Cardiac muscle cell (in vitro differentiated cells and primary cell): ENCODE measurements at places on chromosomes 7 and 10. TPM values are rescaled to one million over a fixed set of nuclear protein-coding genes. Genes with fewer than 3 reads are reported as not detected.

Gene TYW1B
- 2.4 and 2.9 TPM in 2 replicates for total RNA-seq

DNA sequence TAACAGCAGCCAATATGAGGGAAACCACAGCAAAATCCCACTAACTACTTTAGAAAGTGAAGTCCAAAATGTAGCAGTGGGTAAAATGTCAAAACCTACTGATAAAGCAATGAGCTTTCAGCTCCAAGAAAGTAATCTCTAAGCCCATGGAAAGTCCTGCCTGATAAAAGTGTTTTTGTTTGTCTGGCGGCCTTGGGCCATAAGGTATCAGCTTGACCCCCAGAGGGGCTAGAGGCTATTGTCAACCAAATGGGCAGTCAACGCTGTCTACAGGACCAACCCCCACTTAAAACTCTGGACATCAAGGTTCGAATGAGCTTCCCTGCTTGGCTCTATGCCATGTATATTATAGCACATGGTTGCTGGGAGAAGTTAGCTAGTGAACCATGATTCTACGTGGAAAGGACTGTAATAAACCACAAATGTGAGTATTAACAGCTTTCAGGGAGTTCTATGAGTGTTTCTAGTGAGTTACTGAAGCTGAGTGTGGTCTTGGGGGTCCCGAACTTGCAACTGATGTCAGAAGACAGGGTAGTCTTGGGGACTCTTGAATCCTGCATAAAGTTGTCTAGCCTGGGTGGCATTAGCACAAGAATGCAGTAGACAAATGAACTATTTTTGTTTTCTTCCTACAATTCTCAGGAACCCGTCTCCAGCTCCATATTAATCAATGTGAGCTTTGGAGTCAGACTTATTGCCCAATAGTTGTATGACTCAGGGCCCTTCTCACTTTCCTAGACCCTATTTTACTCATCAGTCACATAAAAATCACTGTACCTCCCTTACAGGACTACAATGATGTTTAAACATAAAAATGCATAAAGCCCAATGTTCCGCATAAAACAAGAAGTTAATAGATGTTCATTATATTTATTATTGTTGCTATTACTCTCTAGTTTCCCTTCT is 164.9 kb downstream of the DGKI start:
- no peaks in the 10 kb centered on the region for H3K27me3 ChIP-seq
- peak; percentile 82 for DNase-seq
- no peak overlapping the region for H3K27ac ChIP-seq
- H3K4me1 ChIP-seq, result no peaks in the 10 kb centered on the region

Gene IFIT2
- not detected in 2 replicates for total RNA-seq

- H3K4me1 ChIP-seq, result peaks cover 19% of the 10 kb centered on the region
- no peak overlapping the region for H3K27ac ChIP-seq
- DNase-seq, result peak; percentile 95
Measured at GRCh38 chr10:75612904-75613684, 181.7 kb downstream of the LRMDA start.

Gene PFKP
- 639 and 805 TPM in 2 replicates for total RNA-seq

DNA sequence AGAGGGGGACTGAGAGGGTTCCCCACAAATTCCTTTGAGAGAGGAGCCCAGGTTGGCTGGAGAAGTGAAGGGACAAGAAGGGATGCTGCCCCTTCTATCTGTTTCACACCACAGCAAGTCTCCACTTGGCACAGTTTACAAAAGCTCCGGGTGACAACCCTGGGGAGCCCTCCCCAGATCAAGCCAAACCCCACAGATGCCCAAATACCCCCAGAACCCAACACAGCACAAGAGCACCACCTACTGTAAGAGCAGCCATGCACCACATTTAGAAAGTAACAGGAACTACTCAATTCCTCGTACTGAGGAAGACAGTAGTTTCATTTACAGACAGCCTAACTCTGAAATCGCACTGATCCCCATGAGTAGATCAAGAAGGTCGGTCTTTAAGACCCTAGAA is 67.8 kb upstream of the ATP6V0A4 start:
- H3K27ac ChIP-seq, result no peak overlapping the region
- peaks cover 31% of the 10 kb centered on the region for H3K36me3 ChIP-seq
- DNase-seq, result peak; percentile 17
- H3K27me3 ChIP-seq, result no peaks in the 10 kb centered on the region

- no peaks in the 10 kb centered on the region for H3K27me3 ChIP-seq
- no peak overlapping the region for H3K4me3 ChIP-seq
- no peaks in the 10 kb centered on the region for H3K36me3 ChIP-seq
- H3K4me1 ChIP-seq, result no peaks in the 10 kb centered on the region
- no peak for DNase-seq
Measured at GRCh38 chr7:12643644-12644043, 43.8 kb upstream of the ARL4A start.

DNA sequence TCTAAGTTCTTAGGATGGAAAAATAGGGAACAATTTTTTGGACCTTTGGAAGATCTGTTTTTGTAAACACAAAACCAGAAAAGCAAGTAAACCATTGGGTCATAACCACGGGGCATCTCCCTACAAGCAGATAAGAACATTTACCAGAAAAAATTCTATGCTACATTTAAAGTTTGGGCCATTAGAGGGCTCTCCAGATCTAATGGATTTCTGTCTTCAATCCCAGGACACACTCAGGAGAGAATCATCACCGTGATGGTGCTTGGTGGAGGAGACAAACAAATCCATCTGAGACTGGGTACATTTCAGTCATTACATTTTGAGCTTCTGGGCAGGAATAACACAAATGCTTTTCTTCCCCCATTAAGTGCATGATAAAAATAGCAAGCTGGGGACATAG is 178.4 kb upstream of the TARP start:
- H3K36me3 ChIP-seq, result no peaks in the 10 kb centered on the region
- no peaks in the 10 kb centered on the region for H3K4me1 ChIP-seq
- H3K27ac ChIP-seq, result no peak overlapping the region
- no peak overlapping the region for H3K4me3 ChIP-seq

DNA sequence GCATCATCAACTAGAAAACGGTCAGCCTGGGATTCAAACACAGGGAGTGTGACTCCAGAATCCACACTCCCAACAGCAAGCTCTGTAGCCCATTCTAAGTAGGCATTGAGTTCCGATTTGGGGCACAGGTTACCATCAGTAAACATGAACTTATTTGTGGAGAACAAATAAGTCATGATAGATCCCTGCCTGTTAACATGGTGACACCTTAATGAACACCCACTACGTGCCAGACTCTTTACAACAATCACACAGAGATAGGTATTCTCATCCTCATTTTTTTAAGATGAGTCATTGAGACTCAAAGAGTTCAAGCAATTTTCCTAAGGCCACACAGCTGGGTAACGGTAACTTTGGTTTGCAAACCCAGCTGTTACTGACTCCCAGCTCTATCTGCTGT is 91.5 kb downstream of the LYZL2 start:
- H3K27ac ChIP-seq, result no peak overlapping the region
- no peaks in the 10 kb centered on the region for H3K36me3 ChIP-seq
- DNase-seq, result no peak
- H3K4me1 ChIP-seq, result no peaks in the 10 kb centered on the region

DNA sequence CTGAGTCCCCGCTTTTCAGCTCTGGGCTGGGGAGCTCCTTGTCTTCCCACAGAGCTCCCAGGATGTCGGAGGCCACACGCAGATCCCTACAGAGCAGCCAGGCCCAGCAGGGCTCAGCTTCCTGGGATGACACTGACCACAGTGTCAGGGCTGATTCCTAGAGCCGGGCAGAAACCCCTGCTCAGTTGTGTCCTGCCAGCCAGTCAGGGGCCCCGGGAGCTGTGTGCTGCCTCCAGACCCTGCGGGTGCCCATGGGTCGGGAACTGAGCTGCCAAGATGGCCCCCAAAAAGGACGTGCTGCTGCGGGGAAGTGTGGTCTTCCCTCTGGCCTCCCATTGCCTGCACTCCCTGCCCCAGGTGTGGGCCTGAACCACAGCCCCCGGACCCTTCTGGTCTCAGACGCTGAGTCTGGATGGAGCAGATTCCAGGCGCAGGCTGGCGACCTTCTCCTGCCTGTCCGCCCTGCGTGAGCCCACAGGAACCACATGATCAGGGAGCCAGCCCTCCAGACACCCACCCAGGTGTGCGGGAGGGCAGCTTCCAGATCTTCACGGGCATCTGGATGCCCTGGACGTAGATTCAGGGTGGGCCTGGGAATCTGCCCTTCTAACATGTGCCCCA is 217.4 kb downstream of the MAD1L1 start:
- peaks cover 9% of the 10 kb centered on the region for H3K4me1 ChIP-seq
- no peak overlapping the region for H3K4me3 ChIP-seq
- H3K27ac ChIP-seq, result no peak overlapping the region
- H3K27me3 ChIP-seq, result no peaks in the 10 kb centered on the region
- no peak for DNase-seq

- DNase-seq, result no peak
- no peak overlapping the region for H3K27ac ChIP-seq
- no peaks in the 10 kb centered on the region for H3K36me3 ChIP-seq
- no peak overlapping the region for H3K4me3 ChIP-seq
- H3K27me3 ChIP-seq, result no peaks in the 10 kb centered on the region
Measured at GRCh38 chr10:80333983-80334382, 22.6 kb downstream of the DYDC1 start.

DNA sequence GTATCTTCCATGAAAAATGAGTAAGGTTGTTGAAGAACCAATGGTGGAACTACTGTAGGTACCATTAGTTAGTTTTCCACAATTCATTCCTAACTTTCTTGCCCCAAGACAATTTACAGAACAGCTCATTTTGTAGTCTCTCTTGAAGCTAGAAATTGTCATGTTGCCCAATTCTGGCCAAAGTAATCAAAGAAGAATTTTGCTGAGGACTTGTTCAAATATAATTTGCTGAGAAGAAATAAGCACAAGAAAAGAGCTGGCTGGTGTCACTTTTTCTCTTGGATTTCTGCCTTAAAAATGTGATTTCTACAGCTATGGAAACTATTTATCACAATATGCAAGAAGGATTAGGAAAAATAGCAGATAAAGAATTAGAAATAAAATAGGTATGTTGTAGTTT is 199.2 kb upstream of the SEMA3A start:
- no peaks in the 10 kb centered on the region for H3K27me3 ChIP-seq
- DNase-seq, result no peak
- H3K4me3 ChIP-seq, result no peak overlapping the region
- H3K27ac ChIP-seq, result no peak overlapping the region
- H3K4me1 ChIP-seq, result no peaks in the 10 kb centered on the region

GRCh38 chr10:122172361-122173008 is 98.6 kb upstream of the BTBD16 start:
- no peaks in the 10 kb centered on the region for H3K27me3 ChIP-seq
- H3K36me3 ChIP-seq, result no peaks in the 10 kb centered on the region
- no peak overlapping the region for H3K4me3 ChIP-seq
- H3K4me1 ChIP-seq, result peaks cover 28% of the 10 kb centered on the region

Gene TAS2R3
- total RNA-seq, result 1.7 TPM in 1 of 2 replicates, not detected in the other

DNA sequence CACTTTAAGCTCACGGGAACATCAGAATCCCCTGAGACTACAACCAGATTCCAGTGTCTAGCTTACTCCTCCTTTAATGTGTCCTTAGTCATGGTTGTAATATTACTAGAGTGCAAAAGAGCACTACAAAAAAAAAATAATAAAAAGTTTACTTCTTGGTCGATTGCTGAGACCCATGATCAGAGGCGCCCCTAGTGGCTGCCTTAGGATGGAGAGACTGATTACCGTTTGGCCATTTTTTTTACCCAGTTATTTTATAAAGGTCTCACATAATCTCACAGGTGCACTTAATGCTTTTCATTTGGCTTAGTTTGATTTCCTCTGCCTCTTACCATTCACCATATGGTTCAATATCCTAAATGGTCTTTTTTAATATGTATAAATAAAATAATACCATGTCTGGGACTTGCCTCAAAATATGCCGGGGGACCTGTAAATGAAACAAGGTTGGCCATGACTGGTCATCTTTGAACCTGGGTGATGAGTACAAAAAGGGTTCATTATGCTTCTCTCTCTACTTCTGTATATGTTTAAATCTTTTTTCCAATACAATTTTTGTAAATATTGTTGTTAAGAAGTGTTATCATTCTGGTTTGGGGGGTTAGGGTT is 331.5 kb upstream of the NFE2L3 start:
- H3K4me3 ChIP-seq, result no peak overlapping the region
- no peak overlapping the region for H3K27ac ChIP-seq
- no peak for DNase-seq
- no peaks in the 10 kb centered on the region for H3K27me3 ChIP-seq
- H3K36me3 ChIP-seq, result no peaks in the 10 kb centered on the region

Gene HSPA12A
- 6.4 and 9.6 TPM in 2 replicates for total RNA-seq

- H3K4me3 ChIP-seq, result no peak overlapping the region
- no peaks in the 10 kb centered on the region for H3K27me3 ChIP-seq
- peaks cover 11% of the 10 kb centered on the region for H3K4me1 ChIP-seq
- H3K27ac ChIP-seq, result no peak overlapping the region
- H3K36me3 ChIP-seq, result peaks cover 5% of the 10 kb centered on the region
- DNase-seq, result no peak
Measured at GRCh38 chr10:132341017-132341416, 9.0 kb downstream of the LRRC27 start.

DNA sequence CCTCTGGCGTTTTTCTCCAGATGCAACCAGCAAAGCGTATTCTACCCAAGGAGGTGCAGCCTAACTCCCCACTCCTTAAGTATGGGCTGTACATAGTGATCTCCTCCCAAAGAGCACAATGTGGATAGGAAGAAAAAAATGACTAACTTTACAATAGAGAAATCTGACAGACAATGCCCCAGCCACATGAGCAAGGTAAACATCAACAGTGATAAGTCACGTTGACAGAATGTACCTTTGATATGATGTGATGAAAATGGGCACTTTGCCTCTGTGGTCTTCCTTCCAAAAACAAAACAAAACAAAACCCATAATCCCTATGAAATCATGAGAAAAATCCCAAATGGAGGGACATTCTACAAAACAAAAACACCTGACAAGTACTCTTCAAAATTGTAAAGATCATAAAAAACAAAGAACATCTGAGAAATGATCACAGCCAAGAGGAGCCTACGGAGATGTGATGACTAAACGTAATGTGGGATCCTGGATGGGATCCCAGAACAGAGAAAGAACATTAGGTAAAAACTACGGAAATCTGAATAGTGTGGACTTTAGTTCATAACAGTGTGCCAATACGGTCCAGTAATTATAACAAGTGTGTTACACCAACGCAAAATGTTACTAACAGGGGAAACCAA is 50.6 kb downstream of the ABLIM1 start:
- H3K4me1 ChIP-seq, result peaks cover 10% of the 10 kb centered on the region
- no peak overlapping the region for H3K4me3 ChIP-seq
- no peak overlapping the region for H3K27ac ChIP-seq

DNA sequence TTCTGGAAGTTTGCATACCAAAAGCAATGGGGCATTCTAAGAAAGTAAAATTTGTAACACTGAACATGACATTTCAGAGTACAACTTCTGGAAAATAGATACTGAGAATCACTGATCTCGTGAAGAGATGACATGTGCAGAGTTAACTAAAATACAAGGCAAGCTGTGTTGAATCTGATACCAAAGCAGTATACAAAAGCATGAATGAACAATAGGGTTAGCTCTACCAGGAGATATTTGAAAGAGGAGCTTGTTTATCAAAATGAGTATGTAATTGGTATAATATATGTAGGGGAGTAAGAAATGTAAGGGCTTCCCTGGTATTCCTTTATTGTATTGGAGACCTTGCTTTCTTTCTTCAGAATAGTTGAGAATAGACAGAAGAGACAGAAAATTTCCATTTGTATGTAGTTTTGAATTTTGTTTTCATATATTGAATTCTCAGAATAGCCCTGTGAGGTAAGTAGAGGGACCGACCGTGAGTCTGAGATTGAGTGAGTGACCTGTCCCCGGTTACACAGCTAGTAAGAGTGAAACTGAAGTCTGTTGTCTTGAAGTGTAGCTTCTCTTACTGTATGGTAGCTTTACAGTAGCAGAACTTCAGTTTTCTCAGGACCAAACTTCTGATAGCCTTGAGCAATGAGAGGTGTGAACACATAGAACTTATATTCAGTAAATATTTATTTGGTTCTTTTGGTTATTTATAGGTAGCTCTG is 5.0 kb downstream of the HBP1 start:
- H3K36me3 ChIP-seq, result no peaks in the 10 kb centered on the region
- DNase-seq, result no peak
- peak overlapping the region; percentile 27 for H3K27ac ChIP-seq
- H3K4me1 ChIP-seq, result peaks cover 18% of the 10 kb centered on the region
- no peak overlapping the region for H3K4me3 ChIP-seq
- H3K27me3 ChIP-seq, result no peaks in the 10 kb centered on the region

Gene C10orf67
- total RNA-seq, result 0.11 and 0.33 TPM in 2 replicates

Gene SRRM3
- 0.89 and 1.2 TPM in 2 replicates for total RNA-seq
